HAP-1 (cell line): ENCODE measurements at places on chromosomes 6 and 20.

- no peak for DNase-seq
These were observed 85.5 kb downstream of the KHDC1L start for GRCh38 chr6:73139681-73140383.

- no peak for DNase-seq
These were observed 7.3 kb upstream of the TFAP2A start for GRCh38 chr6:10421921-10422736.

GRCh38 chr6:44672841-44673240, 285.3 kb downstream of the CDC5L start:
- no peak for DNase-seq

GRCh38 chr6:25084508-25084833, 148.7 kb upstream of the RIPOR2 start:
- DNase-seq, result no peak
